ENCODE measurements at places on chromosomes 7 and 10.

DNA sequence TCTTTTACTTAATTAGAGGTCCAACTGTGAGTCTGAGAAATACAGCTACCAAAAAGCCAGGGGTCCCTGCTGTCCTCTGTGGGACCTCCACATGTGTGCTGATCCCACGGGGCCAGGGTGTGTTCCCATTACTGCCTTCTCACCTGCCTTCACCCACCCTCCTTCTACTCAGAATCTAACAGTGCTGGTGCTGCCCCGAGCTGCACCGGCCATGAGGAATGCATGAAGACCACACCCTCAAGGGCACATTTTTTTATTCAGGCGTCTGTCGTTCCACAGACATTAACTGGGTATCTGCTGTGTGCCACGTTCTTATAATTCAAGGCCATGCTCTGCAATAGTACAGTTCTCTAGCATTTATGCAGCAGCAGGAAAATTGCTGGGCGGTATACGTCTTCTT lies 188.5 kb upstream of the PFKP start:
- no peak for DNase-seq

- no peak for DNase-seq
Measured at GRCh38 chr7:18828260-18828993, 289.0 kb downstream of the TWIST1 start.

DNA sequence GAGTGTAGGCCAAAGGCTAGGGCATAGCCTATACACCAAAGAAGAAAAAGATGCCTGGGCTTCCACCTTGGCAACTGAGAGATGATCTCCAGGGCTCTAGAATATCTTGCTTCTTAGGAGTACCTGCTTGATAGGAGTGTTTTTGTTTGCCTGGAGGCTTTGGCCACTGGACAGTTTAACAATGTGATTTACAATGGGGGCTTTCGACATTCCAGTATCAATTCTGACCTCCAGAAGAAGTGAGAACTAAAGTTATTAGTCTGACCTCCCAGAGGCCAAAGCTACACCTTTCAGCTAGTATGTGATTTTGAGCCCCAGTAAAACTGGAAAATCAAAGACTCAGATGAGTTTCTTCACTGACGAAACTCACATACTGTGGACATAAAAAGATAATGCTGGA lies 96.1 kb downstream of the JMJD1C start:
- no peak for DNase-seq

GRCh38 chr7:130149281-130150139 lies 55.7 kb downstream of the TMEM209 start:
- no peak for DNase-seq

- DNase-seq = no peak
Measured at GRCh38 chr7:11346302-11346701, 372.6 kb downstream of the PHF14 start.

DNA sequence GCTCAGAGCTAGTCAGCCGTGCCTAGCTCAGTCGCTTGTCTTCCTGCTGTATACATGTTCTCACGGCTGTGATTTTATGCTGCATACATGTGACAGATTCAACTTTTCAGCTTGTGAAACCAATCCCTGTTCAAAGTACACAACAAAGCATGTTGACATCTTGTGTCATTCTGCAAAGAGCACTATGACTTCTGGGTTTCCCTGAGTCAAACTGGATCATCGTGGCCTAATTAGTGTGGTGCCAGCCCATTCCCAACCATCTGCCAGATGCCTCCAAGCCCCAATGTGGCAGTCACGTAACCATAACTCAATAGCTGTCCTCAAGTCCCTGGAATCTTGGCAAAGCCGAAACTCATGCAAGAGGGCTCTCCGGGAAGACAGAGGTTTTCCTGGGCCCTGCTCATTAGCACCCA lies 144.8 kb downstream of the MYOF start:
- no peak for DNase-seq

GRCh38 chr7:3370068-3370830 lies 69.2 kb downstream of the SDK1 start:
- DNase-seq = no peak

DNA sequence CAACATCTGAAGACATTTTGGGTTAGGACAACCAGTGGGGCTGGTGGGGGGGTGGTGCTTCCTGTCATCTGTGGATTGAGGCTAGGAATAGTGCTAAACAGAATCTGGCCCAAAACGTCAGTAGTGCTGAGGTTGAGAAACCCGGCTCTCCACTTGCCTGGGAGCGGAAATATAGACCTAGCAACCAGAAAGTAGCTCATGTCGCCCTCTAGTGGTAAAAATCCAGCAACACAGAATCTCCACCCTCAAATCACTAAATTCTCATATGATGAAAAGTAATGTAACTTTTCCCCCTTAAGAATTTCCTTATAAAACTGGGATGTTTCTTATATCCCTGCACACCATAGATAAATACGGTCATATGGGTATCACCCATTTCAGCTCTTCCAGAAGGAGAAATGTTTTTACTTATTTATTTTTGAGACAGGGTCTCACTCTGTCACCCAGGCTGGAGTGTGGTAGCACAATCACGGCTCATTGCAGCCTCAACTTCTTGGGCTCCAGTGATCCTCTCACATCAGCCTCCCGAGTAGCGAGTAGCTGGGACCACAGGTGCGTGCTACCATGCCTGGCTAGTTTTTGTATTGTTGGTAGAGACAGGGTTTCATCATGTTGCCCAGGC lies 34.4 kb downstream of the ZC3HAV1 start:
- peak; percentile 70 for DNase-seq

DNA sequence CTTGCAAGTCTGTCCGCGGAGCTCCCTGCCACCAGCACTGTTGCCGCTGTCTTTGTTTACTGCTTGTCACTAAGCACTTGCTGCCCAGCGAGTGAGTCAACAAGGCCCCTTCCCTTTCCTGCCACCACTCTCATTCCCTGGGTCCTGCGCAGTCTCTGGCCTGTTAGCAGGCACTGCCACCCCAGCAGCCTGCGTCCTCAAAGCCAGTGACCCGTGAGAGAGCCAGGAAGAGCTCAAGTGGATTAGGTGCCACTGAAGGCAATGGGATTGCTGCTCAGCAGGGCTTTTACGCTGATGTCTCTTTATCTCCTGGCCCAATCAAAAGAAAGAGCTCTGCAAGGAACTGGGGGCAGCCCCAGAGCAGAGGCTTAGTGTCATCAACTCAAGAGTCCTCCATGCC lies at the start of gene FRMPD2:
Gene FRMPD2 (minus strand): TSS at position 61 of the 400 bp plus-strand sequence. CDS start 129 bp downstream, outside the sequence.
- DNase-seq = no peak

- DNase-seq = no peak
Measured at GRCh38 chr7:108203537-108203936, 73.4 kb upstream of the LAMB4 start.

DNA sequence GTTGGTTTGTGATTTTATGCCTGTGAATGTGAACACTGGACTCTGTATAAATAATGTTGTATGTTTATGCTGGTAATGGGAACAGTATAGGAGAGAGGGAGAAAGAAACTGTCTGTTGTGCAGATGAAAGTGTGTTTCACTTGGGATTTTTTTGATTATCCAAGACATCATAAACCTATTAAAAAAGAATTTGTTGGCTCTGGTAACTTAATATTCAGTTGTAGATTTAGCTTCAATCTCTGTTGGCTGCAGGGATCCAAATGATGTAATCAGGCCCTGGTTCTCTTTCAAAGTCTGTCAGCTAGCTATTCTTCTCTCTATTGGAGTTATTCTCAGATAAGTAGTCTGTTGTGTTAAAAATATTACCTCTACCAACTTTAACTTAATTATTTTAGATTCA lies 168.8 kb upstream of the RHOBTB1 start:
- DNase-seq = no peak

- DNase-seq = no peak
Measured at GRCh38 chr10:14625765-14626525, 148.8 kb downstream of the FAM107B start.

DNA sequence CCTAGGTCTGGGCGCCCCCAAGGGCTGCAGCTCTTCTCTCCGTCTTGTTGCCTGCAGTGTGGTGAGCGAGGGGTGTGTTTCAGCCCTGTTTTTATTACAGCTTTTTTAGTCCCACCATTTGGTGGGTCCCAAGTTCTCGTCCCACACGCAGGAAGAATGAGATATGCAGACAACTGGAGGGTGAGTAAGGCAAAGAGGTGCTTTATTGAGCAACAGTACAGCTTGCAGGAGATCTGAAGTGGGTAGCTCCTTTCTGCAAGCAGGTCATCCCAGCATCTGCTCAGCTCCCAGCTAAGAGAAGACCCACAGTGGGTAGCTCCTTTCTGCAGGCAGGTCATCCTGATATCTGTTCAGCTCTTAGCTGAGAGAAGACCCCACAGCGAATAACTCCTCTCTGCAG lies 28.2 kb downstream of the C10orf67 start:
- no peak for DNase-seq

- DNase-seq = no peak
Measured at GRCh38 chr10:102770108-102770482, 26.3 kb downstream of the WBP1L start.

- DNase-seq = no peak
Measured at GRCh38 chr7:102874166-102874829, 38.5 kb upstream of the LRRC17 start.

GRCh38 chr7:137032436-137032835 lies 164.0 kb downstream of the CHRM2 start:
- no peak for DNase-seq
